ENCODE measurements at places on chromosomes 3 and 15.

DNA sequence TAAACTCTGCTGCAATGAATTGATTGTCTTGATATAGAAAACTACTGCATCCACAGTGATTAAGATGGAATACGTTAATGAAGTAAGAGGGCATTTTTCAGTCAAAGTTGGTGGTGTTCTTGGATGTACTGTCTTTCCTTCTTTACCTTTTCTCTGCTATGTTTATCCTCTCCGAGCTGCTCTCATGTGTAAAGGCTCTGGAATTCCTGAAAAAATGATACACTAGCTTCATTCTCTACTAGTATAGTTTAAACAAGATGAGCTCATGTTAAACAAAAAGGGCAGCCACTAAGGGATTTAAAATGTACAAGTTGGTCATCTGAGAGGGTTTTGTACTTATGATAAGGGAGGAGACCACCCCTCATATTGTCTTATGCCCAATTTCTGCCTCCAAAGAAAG, 504.6 kb upstream of the NECTIN3 start:
- no peak for DNase-seq

- DNase-seq: no peak
Observed at GRCh38 chr15:74191798-74192197, 10.8 kb downstream of the STRA6 start.

DNA sequence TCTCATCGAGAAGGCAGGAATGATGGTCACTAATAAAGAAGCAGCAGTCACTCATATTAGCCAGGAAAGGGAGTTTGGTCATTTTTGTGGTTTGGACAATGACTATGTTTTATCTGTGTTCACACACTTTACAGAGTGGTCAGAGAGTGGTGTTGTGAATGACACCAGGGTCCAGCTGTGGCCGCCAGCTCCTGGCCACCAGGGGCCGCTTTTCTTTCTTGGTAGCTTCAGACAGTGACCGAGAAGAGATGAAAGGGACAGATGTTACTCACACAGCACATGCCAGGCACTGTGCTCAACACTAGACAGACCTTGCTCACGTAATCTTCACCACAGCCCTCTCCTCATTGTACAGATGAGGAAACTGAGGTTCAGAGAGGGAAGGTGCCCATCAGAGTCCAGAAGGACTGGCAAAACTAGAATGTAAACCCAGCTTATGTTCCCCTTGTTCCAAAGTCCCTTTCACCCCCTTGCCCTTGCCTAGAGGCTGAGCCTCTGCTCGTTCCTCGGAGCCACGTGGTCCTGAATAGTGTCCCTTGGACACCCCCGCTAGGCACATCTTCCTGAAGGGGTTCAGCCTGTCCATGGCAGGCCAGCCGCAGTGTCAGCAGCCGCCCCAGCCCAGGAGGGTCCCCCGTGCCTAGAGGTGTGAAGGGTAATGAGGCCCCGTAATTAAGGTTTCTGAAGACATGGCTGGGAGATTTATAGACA, 55.6 kb downstream of the CYP11A1 start:
- DNase-seq: peak; percentile 35

DNA sequence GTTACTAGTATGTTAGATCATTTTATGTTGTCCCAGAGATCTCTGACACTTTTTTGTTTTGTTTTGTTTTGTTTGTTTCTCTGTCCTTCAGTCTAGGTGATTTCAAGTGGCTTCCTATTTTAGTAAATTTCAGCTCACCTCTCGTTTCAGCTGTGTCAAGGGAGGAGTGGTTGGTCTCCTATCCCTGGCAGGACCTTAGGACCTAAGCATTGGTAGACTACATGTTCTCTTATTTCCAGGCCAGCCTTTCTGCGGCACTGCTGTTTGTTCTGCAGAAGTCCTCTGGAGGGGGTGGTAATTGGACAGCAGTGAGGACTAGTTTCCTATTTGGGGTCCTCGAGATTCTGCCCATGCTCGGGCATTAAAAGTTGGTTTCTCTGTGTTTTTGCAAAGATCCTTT, 31.8 kb downstream of the MGA start:
- no peak for DNase-seq

GRCh38 chr3:74041068-74041675, 416.4 kb upstream of the PDZRN3 start:
- no peak for DNase-seq

DNA sequence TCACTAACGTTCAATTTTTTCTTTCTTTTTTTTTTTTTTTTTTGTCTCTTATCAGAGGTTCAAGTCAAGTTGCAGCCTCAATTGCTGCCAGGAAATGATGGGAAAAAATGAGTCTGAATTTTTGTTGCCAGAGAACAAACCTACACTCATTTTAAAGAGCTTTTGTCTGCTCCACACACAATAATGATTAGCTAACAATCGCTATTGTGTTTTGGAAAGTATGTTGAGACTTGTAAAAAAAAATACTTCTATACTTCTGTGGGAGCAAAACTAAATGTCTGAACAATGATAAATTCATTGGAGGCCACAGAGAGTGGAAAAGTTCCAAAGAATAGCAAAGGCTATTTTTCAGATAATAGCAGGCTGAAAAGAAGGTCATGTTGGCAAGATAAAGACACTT, 176.3 kb upstream of the LMCD1 start:
- DNase-seq: no peak

GRCh38 chr3:20066850-20067617, 26.8 kb downstream of the KAT2B start:
- DNase-seq: no peak

DNA sequence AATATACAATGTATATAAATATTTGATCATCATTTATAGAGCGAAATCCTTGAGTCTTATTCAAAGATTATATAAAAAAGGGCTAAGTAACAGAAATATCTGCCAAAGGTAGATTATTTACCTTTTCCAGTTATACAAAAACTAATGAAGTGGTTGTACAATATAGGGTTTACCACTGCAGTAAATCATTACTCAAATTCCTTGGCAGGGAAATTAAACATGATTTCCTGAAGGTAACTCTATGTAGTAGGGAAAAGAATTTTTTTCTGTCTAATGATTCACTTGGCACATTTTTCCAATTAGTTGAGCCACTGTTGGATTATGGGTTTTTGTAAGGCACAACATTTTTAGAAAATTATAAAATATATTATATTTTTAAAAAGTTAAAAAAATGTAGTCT, 129.6 kb downstream of the NR2F2 start:
- no peak for DNase-seq

GRCh38 chr3:38110314-38111050, 26.4 kb downstream of the ACAA1 start:
- DNase-seq: no peak

DNA sequence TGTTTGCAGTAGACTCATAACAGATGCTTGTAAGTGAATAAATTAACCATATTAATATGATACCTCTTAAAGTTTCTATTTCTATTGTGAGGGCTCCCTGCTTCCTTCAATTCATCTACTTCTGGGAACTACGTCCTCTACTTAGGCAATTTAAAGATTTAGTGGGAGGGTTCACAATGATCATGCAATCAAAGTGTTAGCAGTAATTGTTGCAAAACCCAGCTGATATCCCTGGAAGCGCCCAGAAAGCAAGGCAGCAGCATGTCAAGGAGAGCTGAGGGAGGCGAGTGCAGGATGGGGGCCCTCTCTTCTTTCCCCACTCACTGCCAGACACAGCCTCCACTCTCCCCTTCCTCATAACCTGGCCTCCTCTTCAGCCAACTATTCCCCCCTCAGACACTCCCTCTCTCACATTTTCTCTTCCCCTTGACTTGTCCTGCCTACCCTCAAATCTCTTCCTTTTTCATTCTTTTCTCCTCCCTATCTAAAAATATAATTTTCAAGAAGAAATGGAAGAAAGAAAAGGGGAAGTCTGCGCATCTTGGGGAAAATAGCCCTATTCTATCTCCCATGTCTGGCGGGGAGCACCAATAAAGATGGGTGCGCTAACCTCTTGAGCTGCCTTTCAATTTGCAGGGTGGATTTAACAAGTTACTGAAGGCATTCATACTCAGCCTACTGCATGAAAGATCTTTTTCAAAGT, 6.6 kb downstream of the TMEM212 start:
- DNase-seq: no peak

GRCh38 chr3:173796405-173796804, 398.9 kb downstream of the NLGN1 start:
- DNase-seq: no peak

DNA sequence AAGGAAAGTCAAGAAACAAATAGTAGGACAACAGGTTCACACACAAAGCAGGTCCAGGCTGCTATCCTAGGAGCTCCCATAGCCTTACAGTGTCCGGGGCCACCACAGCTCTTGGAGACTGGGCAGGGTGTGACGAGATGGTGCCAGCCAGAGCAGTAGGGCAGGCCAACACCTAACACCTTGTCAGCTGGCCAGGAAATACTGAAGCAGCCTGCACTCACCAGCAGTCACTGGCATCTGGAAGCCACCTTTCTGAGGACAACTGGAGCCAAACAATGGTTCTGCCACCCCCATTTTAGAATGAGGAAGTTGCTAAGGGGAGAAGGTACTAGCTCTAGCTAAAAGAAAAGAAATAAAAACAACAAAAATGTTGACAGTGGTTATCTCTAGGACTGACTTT, 47.2 kb downstream of the CCDC12 start:
- DNase-seq: no peak

DNA sequence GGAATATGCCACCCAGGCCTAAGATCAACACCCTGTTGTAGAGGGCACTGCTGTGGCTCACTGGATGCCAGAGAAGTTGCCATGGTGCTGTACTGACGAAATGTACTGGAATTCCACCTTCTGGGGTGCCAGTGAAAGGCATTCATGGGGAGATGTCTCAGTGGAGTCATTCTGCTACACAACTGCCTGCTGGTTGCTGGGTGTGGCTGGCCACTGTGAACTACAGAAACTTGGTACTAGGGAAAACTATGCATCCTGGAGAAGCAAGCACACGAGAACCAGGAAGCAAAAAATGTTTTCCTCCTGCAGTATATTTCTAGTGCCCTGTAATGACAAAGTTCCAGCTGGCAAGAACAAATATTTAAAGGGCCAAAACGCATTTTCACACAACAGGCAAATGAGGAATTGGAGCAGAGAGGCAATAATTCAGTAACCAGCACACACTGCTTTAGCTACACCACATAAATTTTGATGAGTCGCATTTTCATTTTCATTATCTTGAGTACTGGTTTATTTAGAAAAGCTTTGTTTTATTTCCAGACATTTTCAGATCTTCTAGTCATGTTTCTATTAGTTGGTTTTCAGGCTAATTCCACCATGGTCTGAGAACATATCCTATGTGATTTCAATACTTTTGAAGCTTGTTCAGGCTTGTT, 18.3 kb upstream of the RFX7 start:
- no peak for DNase-seq

GRCh38 chr3:54957711-54958110, 29.9 kb upstream of the LRTM1 start:
- no peak for DNase-seq

DNA sequence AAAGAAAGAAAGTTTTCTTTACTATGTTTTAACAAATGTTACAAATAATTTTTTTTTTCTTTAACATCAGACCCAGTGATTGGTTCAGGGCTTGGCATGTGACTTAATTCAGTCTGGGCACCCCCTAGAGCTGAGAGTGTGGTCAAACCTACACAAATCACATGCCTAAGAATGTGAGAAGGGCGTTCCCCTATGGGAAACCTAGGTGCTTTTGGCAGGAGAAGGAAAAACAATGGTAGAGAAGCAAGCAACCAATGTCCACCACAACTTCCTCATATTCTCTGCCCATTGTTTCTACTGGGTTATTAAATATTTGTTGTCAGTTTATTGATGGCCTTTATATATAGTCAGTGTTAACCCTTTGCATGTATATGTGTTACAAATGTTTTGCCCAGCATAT, 21.4 kb upstream of the PIAS1 start:
- DNase-seq: no peak

GRCh38 chr3:150253622-150254021, 154.5 kb upstream of the TSC22D2 start:
- no peak for DNase-seq

- no peak for DNase-seq
Observed at GRCh38 chr15:73344056-73344455, 24.7 kb downstream of the HCN4 start.

DNA sequence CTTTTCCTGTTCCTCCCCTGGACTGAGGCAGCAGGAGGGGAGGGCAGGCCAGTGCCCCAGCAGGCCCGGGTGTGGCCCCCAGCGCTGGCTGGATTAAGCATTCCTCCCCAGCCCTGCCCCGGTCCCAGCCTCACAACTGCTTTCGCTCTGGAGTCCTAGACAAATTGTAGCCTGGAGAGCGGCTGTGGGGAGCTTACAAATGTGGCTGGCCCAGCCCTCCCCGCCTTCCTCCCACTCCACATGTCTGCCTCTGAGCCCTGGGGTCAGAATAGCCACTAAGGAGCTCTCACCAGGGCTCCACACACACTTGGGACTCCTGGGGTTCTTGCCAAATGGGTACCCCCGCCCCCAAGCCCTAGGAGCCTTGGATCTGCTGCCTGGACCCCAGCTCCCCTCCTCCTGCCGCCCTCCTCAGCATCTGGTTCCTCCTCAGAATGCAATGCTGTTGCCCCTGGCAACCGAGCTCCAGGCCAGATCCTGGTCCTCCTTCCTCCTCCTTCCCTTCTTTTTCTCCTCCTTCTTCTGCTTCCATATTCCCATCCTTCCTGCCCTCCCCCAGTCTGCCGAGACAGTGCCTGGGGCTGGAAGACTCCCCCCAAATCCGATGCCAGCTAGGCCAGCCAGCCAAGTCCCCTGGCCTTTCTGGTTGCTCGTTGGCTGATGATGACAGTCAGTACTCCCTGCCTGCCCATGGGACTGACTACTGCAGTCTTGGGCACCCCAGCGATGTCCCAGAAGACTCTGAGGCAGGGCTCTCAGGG, 91.1 kb downstream of the LINGO1 start:
- no peak for DNase-seq

DNA sequence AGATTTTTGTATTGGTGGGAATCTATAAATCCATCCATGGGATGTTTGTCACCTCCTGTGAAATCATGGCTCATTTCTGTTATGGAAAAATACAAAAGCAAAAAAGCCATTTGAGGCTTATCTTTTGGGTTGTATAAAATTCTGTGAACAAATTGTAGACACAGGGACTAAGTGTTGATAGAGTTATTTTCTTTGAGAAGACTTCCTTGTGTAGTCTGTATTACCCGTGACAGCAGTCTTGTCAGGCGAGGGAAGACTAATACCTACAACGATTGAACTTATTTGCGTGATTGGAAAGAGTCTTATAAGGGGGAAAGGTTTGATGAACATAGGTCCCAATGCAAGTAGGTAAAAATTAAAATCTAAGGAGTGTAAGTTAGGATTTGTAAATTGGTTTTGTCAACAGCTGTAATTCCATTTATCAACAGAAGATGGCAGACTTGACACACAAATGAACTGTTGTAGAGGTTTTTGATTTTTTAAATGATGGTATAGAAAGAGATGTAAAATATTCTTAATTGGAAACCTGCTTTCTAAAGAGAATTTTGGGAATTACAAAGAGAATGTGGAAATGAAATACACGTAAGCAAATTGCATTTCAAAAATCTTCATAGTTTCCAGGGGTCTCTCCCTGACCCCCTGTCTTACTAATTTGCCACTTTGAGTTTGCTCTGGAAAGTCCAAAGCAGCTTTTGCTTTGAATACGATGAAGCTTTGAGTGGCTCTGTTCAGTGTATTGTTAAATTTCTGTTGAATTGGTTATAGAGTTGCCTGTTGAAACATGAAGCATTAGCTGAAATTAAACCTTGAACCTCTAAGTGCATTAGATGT, 33.2 kb downstream of the SLC25A26 start:
- DNase-seq: peak; percentile 32

- DNase-seq: no peak
Observed at GRCh38 chr3:10468613-10469354, 36.6 kb downstream of the ATP2B2 start.

GRCh38 chr15:50186090-50186489, 4.1 kb downstream of the SLC27A2 start:
- no peak for DNase-seq

GRCh38 chr3:11600501-11601282, 43.0 kb downstream of the VGLL4 start:
- peak; percentile 61 for DNase-seq

GRCh38 chr15:82056958-82057823, 11.4 kb upstream of the MEX3B start:
- DNase-seq: no peak

Data from HCT116 (cell line).